ENCODE measurements at places on chromosomes 2 and 18.

DNA sequence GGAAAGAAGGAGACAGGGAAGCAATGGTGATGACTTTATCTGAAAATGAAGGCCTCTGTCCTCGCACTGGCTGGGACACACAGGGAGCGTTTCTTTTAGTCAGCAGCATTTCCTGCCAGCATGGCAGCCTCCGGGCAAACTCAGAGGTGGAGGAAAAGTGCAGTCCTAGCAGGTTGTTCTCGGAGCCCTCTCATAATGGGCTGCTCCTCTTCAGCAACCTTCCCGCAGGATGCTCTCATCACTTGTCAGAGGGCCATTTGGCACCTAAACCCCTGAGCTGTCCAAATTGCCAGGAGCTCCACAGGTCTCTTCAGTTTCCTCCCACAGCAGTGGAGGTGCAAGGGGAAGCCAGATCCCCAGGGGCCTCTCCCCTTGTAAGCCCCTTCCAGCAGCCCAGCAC lies 6.2 kb downstream of the STK39 start:
- no peak for DNase-seq

- no peak for DNase-seq
Observed at GRCh38 chr2:71926089-71926447, 221.6 kb downstream of the CYP26B1 start.

- no peak for DNase-seq
Observed at GRCh38 chr2:226414335-226414734, 385.3 kb downstream of the IRS1 start.

DNA sequence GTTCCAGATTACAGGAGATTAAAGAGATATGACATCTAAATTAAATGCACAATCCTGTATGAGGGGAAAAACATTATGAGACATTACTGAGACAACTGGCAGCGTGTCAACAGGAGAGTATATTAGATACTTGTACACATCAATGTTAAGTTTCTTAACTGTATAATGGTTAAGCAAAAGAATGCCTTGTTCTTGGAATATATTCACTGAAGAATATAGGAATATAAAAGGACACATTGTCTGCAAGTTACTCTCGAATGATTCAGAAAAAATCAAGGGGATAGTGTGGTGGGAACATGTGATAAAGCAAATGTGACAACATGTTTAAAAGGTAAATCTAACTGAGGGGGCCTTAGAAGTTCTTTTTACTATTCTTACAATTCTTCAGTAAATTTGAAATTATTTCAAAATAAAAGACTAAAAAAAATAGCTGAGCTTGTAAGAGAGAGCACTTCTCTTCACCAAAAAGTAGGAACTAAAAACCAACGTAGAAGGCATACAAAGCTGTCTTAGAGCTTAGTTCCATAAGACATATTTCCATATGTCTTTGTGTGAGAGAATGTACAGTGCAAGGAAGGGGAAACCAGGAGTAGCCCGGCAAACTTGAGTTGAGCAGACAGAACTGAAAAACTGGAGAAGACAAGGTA lies 7.5 kb downstream of the WDPCP start:
- no peak for DNase-seq

- no peak for DNase-seq
Observed at GRCh38 chr2:34266908-34267697, 668.0 kb upstream of the FAM98A start.

DNA sequence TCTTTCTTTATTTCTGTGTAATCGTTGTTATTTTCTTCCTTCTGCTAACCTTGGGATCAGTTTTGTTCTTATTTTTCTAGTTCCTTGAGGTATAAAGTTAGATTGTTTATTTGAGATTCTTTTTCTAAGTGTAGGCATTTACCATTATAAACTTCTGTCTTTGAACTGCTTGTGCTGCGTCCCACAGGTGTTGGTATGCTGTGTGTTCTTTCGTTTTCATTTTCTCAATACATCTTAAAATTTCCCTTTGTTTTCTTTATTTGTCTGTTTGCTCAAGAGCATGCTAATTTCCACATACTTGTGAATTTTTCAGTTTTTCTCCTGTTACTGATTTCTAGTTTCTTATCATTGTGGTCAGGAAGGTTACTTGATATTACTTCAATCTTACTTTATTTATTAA lies 873.8 kb upstream of the GCFC2 start:
- no peak for DNase-seq

GRCh38 chr2:84900971-84901370 lies 4.5 kb upstream of the TMSB10 start:
- no peak for DNase-seq

GRCh38 chr2:26462511-26463243 lies 15.2 kb downstream of the OTOF start:
- DNase-seq, result no peak

DNA sequence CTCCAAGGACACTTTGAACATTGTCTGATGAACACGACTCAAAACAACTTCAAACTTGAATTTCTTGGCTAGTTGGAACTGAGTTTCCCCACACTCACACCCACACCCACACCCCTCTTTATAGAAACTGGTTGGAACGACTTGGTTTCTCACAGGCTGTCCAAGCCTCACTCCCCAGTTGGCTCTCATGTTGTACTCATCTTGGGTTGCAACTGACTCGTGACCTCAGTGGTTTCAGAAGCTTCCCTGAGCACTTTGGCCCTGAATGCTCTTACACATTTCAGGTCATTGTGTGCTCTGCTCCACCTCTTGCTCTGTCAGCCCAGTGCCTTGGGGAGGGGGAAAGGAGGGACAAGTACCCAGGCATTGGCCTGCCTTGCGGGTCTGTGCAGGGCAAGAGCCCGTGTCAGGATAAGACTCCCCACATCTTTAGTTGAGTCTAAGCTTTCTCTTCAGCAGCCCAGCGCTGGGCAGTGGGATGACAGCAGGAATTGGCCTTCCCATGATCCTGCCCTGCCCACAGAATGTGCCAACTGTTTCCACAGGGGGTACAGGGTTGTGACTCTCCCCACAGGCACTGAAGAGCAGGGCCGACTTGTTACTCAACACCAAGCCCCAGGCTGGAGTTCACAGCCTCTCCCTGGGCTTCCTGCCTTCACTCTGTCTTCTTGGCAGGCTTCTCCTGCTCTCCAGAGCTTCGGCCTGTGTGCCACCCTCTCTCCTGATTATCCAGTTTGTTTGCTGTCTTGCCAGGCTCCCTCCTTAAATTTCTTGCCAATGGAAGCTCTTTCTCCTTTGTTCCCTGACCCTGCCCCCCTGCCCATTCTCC lies 104.6 kb downstream of the RTN4 start:
- DNase-seq, result no peak

GRCh38 chr2:67776276-67776675 lies 286.5 kb downstream of the C1D start:
- no peak for DNase-seq

DNA sequence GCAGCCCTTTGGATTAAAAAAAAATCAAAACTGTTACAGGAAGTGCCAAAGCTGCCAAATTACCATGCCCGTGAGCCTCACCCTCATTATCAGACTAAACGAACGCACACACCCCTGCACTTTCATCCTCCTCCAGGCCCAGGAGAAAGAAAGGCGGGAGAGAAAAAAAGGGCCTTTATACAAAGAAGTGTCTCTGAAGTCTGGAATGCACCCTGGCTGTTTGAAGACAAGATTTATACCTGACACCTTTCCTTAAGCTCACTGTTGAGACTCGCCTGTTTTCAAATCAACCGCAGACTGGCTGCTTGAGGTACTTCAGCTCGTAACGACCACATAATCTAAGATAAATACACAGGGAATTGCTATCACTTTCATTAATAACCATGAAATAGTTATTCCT lies 31.0 kb downstream of the EDAR start:
- no peak for DNase-seq

DNA sequence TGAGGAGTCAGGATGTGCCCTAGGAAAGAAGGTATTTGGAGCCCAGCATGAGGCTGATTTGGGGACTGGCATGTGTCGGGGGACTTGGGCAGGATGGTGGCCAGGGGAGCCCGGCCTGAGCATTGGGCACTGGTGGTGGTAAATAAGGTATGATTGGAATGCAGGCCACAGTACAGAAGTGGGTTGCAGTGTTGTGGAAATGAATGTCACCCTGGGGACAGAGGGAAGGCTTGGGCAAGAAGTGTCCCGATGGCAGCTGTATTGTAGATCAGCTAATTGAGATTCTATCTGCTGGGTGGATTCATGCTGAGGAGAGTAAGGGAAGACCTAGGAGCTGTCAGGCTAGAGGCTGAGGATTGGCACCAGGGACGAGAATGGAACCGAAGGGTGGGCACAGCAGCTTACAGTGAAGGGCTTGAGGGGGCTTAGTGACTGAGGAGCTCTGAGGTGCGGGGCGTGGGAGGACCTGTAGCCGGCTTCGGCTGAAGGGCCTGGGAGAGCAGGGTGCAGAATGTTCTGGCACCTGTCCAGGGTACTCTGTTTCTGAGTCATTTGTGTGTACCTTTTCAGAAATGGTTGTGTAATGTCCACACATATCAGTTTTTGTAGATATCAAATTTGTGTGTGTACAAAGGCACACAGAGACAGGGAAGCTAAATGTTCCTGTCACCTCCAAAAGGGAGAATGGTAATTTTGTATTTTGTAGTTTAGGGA lies 170.2 kb downstream of the PRKCE start:
- no peak for DNase-seq

DNA sequence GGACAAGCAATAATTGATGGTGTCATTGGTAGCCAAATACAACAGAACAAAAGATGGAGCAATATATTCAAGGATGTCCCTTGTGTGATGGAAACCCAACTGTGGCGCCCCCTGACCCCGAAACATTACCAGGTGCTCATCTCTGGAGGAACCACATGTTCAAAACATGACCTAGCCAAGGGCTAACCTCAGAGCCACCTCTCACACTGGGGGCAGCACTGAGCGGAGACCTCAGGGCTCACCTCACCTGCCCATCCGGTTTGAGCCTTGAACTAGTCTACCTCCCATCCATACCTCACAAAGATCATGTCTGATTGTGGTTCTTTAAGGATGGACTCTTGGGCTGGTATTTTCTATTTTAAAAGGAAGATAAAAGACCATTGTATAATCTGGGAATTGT lies 314.4 kb upstream of the CDH7 start:
- no peak for DNase-seq

GRCh38 chr2:240528406-240529040 lies 29.3 kb downstream of the ANKMY1 start:
- DNase-seq, result no peak

- DNase-seq, result no peak
Observed at GRCh38 chr2:73174244-73174643, 28.1 kb upstream of the NOTO start.

DNA sequence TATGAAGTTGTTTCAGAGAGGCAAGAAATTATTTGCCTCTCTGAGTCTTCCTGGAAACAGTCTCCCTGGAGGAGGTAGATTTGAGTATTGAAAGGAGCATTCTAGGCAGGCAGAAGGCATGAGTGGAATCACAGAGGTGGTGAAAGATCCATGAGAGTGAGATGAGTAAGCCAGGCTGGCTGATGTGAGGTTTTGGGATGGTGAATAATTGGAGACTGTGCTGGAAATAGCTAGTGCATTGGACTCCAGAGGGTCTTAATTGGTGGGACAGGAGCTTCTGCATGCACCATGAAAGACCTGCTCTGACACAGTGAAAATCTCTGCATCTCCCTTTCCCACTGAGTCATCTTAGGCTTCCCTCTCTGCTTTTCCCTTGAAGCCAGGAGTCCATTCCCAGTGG lies 46.3 kb downstream of the CDC42EP3 start:
- DNase-seq, result no peak

DNA sequence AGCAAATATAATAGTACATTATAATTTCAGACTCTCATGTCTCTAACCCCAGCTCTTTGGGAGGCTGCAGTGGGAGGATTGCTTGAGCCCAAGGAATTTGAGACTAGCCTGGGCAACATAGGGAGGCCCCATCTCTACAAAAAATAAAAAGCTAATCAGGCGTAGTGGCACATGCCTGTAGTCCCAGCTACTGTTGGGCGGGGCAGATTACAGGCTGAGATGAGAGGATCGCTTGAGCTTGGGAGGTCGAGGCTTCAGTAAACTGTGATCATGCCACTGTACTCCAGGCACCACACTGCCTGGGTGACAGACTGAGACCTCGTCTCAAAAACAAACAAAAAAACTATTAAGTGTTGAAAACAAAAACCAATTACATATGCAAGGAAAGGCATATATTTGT lies 123.0 kb upstream of the MYO3B start:
- DNase-seq, result no peak

- DNase-seq, result no peak
Observed at GRCh38 chr2:44582363-44583008, 220.7 kb downstream of the CAMKMT start.

DNA sequence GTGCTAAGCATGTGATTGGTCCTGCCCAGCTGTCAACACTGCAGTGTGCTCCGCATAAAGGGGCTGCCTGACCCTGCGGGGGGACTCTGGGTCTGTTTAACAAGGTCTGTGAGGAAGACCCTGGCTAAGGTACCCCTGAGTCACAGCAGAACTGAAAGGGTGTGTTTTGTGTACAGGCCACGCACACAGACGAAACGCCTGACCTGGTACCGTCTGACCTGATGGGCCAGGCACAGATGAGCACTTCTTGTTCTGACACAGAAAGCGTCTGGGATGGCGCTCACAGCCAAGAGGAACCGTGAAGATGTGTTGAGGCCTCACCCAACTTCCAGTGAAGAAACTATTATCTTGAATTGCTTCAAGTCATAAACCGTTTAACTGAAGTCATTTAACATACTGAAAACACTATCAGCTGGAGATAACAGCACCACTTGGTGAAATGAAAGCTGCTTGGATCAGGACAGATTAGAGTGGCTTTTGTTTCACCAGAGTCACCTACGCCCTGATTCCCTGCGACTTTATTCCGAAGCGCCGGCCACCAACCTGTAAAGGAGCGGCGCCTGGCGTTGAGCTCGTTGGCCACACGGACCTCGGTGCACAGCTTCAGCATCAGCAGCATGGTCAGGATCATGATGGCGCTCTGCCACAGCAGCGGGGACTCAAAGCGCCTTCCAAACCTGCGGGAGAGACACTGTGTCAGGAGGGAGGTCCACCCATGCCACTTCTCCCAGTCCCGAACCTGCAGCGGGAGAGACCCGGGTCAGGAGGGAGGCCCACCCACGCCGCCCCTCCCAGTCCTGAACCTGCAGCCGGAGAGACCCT lies 8.5 kb downstream of the SLC66A2 start:
- no peak for DNase-seq

GRCh38 chr2:226904592-226904991 lies 68.7 kb downstream of the RHBDD1 start:
- no peak for DNase-seq

DNA sequence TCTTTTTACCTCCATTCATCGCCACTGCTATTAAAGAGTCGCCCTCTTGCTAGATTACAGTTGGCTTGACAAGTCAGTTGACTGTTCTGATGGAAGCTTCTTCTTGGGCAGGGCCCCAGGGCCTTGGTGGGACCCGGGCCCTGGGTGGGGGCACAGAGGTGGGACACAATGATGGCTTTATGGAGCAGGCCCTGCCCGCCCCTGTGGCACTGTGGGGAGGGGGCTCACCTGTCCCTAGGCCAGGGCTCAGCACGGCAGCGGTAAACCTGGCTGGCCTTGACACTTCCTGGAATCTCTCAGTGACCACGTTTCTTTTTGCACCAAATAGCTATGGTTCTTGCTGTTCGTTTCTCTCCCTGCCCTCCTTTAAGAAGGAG lies 4.9 kb upstream of the HS6ST1 start:
- DNase-seq, result no peak

DNA sequence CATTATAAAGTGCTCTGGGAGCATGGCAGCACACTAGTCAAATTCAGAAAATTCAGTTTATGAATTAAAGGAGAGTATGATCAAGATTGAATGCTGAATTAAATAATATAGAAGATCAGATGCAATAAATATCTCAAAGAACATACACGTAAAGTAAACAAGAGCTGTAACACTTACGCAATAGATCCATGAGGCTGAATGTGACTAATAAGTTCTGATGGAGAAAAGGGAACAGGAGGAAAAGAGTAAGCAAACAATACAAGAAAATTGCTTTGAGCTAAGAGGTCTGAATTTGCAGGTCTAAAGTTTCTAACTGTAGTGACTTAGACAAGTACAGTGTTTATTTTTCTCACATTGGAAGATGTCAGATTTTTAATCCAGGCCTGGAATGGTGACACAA lies 646.7 kb upstream of the ZNF804A start:
- DNase-seq, result no peak

Measured in activated naive CD4-positive, alpha-beta T cell (primary cell).